Stimulated activated CD8-positive, alpha-beta memory T cell treated with anti-CD3 and anti-CD28 coated beads, Interleukin-7, amount 100 ng/mL, for 4 hours (primary cell): ENCODE measurements at places on chromosomes 13 and 19.
A peak's percentile ranks its signal among the peaks of the same experiment; 100 is the strongest.

GRCh38 chr19:41595258-41595889 is 19.4 kb downstream of the CEACAM21 start:
- peak; percentile 60 for DNase-seq

DNA sequence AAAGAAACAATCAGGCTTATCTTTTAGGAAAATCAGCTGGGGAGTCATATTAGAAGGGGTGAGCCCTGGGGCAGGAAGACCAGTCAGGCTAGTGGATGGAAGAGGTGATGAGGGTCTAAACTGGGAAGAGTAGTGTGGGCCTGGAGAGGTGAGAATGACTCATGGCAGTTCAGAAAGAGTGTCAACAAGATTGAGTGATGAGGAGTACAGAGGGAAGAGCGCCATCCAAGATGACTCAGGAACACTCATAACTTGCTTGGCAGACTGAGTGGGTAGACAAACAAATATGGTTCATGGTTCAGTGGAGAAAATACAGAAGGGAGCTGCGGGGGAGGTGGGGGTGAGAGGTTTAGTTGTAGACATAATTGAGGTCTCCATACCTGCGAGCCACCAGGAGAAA is 17.3 kb upstream of the CLDN10 start:
- DNase-seq, result no peak

DNA sequence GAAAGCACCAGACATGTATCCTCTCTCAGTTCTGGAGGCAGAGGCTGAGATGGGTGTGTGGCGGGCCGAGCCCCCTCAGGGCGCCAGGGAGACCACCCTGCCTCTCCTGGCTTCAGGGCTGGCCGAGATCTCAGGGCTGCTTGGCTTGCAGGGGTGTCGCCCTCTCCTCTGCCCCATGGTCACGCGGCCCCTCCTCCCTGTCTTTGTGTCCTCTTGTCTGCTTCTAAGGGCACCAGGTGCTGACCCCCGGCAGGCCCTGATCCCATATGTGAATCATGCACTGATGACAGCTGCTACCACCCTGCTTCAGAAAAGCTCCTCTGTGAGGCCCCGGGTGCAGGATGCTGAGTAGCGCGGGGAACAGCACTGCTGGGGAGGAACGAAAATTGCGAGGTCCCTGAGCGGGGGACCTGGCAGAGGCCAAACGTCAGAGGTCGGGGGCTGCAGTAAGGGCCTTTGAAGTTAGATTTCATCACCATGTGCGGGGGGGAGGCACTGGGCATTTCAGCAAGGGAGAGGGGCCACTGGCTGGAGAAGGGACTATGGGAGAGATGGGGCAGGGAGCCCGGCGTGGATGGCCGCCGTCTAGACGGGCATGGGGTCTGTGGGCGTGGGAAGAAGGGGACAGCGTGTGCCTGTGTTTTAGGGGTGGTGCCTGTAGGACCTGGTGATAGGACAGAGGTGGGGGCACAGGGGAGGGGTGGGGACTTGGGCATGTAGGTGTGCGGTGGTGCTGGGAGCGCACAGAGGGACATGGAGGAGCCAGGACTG is 125.2 kb downstream of the KDM4B start:
- no peak for DNase-seq

GRCh38 chr13:34350671-34351070 is 532.7 kb downstream of the RFC3 start:
- no peak for DNase-seq

DNA sequence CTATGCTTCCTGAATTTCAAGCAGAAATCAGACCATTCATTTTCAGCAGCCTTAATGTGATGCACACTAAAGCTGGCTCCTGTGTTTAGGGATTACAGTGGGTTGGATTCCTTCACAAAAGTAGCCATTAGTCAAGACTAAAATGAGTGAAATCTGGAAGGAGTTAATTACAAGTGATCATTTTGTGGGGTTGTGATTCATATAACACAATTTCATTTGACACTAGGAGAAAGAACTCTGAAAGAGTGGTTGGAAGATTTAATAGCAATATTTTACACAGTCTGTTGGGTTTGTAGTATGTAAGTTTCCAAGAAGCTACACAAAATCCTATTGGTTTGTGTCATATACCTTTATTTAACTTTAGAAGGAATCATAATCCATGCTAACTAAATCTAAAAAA is 236.9 kb downstream of the DCT start:
- no peak for DNase-seq

GRCh38 chr19:35555301-35556005 is 8.0 kb downstream of the ATP4A start:
- no peak for DNase-seq
